ENCODE measurements at places on chromosomes 1 and 21. TPM values are rescaled to one million over a fixed set of nuclear protein-coding genes. Genes with fewer than 3 reads are reported as not detected.

Gene ITLN2
- not detected for total RNA-seq

Gene FCRL1
- total RNA-seq, result not detected

Gene NBPF4
- not detected for total RNA-seq

Gene KLHL21
- total RNA-seq, result 57.4 TPM

Gene HTR6
- total RNA-seq, result not detected

Gene GPR37L1
- not detected for total RNA-seq

Gene MEX3A
- total RNA-seq, result 0.62 TPM

Data from cardiac ventricle fibroblast (primary cell).